ENCODE measurements at places on chromosomes 11 and 22.

GRCh38 chr22:48842976-48843375 lies 984.7 kb downstream of the BRD1 start:
- DNase-seq: no peak

GRCh38 chr11:35905646-35906276 lies 38.1 kb upstream of the LDLRAD3 start:
- no peak for DNase-seq

DNA sequence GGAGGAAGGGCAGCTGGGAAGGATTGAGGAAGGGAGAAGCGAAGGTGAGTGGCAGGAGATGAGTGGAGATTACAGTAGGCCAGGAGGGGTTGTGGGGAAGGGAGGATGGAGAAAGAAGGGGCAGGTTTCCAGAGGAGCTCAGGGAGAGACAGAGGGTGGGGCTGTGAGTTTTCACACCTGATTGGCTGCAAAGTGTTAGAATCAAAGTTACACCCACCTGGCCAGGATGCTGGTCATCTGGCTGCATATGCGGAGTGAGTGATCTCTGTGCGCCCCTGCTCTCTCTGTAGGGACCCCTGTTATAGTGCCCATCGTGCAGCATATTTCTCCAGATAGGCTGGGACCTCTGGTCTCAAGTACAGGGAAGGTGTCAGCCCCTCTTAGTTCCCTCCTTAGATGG lies 18.3 kb downstream of the AMPD3 start:
- no peak for DNase-seq

DNA sequence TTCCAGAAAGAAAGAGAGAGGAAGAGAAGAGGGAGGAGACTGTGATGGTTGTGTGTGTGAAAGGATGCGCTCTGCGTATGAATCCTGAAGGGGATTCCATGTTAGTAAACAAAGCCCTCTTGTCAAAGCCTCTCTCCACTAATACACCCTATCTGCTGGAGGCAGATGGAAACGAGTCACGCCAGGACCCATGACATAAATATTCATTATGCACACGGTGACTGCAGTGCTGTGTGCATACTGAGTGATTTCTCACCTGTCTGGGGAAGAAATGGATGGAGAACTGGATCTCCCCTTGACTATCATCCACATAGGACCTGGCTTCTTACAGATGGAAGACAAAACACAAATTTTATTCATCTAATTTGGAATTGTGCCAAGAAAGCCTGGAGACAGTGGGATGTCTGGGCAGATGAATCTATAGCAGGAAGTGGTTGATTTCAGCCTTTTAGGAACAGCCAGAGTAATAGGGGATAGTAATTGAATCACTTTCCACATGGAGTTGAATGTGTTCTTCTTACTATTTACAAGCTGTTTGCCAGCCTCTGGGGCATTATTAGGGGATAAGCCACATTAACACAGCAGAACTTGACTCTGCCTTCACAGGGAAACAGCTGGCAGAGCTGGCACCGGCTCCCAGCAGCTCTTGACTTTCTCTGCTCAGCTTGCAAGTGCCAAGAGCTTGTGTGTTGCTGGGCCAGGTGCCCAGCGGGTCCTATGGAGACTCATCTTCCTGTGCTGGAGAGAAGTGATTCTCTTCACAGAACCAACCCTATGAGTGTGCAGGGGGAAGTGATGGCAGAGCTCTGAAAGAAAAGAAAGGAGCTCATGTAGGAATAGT lies 9.0 kb downstream of the MTNR1B start:
- DNase-seq: no peak

- no peak for DNase-seq
Observed at GRCh38 chr11:22792497-22792896, 37.1 kb downstream of the SVIP start.

- DNase-seq: no peak
Observed at GRCh38 chr11:130834886-130835285, 81.4 kb downstream of the SNX19 start.

GRCh38 chr11:119520966-119521365 lies 98.0 kb upstream of the THY1 start:
- no peak for DNase-seq

DNA sequence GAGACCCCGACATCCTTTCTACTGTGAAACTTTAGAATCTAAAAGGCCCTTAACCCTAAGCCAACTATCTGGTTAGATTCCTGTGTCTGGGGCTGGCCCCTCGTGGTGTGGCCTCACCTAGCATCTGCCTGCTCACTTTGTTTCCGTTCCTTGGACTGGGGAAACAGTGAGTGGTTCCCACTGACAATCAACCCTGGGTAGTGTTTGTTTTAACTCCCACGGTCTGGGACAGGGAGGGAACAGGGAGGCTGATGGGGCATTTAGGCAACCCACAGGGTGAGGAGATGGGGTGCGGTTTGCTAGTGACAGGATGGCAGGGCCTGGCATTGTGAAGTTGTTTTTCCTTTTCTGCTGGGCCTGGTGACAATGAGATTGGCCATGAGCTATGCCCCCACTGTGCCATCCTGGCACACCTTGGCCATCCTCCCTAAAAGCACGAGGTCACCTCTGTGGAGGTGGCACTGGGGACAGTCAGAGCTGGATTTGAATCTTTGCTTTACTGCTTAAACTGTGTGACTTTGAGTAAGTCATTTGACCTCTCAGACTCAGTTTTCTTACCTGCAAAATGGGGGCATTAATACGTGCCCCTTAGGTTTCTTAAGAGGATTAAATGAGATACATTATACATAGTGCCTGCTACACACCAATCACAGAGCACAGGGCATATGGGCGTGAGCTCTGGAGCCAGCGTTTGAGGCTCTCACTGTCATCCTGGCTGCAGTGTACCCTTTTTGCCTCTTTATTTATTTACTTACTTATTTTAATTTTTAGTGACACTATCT lies 31.4 kb downstream of the CHRDL2 start:
- DNase-seq: no peak

DNA sequence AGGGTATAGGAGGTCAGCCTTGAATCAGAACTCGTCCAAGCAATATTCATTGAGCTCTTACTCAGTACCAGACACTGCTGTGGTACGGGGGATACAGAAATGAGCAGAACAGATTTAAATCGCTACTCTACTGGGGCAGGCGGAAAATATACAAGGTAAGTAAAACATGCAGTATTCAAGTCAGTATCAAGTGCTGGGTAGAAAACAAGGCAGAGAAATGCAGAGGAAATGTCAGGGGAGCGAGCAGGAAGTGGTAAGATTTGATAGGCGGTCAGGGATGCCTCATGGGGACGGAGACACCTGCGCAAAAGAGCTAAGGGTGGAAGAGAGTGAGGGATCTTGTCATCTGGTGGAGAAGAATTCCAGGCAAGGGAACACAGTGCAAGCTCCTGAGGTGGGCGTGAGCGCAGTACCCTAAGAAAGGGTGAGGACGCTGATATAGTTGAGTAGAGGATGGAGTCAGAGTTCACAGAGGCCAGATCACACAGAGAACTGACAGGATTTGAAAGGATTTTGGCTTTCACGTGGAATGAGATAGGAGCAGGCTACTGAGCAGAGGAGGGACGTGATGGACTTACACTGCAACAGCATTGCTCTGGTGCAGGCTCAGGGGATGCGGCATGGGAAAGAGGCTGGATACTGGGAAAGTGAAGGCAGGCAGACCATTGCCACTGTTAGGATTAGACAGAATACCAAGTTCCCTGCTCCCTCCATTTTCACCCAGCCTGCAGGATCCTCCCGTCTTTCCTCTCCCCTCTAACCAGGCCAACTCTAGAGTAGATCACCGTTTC lies 35.8 kb downstream of the SC5D start:
- no peak for DNase-seq

DNA sequence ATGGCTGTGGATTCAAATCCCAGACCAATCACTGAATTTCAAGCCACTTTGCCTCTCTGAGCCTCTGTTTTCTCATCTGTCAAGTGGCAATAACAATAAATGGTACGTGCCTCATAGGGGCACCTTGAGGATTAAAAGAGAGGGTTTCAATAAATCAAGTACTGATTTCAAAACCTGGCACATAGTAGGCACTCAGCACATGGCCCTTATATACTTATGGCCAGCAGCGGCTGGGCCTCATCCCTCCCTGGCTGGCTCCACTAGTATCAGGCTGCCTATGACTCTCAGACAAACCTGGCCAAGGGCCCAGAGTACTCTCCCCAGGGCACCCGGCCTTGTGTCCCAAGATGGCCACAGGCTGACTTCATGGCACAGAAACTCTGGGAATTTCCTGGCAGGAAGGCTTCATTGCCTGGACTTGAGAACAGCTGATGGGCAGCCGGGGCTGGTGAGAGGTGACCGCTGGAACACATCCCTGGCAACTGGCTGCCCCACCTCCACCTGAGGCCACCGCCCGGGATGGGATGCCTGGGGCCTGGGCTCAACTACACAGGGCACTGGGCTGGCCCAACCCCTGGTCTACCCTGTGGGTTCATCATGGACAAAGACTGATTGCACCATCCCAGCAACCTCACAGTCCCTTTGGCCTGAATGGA lies 3.4 kb downstream of the FADS3 start:
- no peak for DNase-seq

All from CD4-positive, alpha-beta T cell treated with Interferon alpha-2 for 1 hour (primary cell).